Left ventricle myocardium superior (tissue), 1 donor: ENCODE measurements at places on chromosomes 12 and 14. TPM values are rescaled to one million over a fixed set of nuclear protein-coding genes. Genes with fewer than 3 reads are reported as not detected.

GRCh38 chr14:77212097-77212870 is 30.7 kb downstream of the TMEM63C start:
- DNase-seq: no peak

DNA sequence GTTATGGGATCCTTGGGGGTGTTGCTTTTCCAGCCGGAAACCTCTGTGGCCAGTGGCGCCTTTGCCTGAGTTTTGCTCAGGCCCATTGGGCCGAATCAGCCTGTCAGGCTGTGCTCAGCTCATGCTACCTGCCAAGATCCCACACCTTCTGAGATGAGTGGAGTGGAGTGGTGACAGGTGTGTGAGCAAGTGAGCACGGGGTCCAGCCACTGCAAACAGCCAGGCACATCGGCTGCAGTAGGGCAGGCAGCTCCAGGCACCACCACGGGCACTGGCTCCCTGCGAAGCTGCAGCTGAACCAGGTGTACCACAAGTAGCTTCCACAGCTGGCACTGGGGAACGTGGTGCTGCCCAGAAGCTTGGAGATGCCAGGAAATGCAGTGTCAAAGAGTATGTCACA is 21.1 kb upstream of the WDR89 start:
- DNase-seq: no peak

Gene SERPINA12
- total RNA-seq: not detected

Gene CLEC4C
- not detected for total RNA-seq

Gene DHH
- total RNA-seq: 0.52 TPM
